ENCODE measurements at places on chromosomes 1 and 21.

GRCh38 chr1:19476450-19477190, 8.7 kb downstream of the CAPZB start:
- no peak for DNase-seq

DNA sequence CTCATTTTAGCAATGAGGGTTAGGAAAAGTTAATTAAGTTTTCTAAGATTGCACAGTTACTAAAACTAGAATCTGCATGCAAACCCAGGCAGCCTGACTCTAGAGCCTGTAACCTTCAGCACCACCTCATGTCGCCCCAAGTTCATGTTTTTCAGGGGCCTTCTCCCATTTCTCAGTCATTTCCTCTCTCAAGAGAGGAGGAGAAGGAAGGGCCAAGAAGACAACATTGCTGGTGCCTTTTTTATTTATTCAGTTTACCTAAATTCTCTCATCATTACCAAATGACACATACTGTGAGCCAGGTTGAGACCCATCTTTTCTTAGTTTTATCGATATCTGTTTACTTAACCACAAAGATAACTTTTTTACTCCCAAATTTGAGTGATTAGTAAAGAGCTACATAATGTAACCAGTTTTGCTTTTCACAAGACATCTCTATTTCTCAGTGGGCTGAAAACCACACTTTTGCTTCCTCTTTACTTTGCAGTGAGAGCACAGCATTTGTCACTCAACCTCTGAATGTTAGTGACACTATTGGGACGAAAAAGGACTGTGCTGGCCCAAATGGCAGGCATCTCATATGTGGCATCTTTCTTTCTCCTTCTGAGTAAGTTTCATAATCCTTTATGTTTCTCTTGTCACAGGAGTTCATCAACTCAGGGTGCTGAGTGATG, at the start of gene CD101:
TSS of gene CD101 (plus strand) at position 507 of the 674 bp plus-strand sequence. CDS start at position 565, 58 bp downstream.
- no peak for DNase-seq

- DNase-seq = no peak
Observed at GRCh38 chr1:17673329-17674072, 81.6 kb upstream of the ACTL8 start.

DNA sequence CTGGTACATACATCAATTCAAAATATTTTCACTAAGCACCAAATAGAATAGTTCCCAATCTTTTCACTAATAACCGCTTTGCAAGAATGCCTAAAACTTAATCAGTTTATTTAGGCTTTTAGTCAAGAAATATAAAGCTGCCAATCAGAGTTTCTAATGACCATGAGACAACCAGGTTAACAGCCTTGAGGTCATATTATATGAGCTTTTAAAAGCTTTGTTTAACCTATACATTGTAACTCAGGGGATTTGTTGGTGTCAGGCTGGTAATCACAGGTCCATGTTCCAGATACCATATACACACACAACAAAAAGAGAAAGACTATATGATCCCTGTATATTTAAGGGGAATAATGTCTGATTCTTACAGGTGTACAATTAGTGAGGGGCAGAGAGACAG, 246.2 kb upstream of the ADGRL2 start:
- no peak for DNase-seq

DNA sequence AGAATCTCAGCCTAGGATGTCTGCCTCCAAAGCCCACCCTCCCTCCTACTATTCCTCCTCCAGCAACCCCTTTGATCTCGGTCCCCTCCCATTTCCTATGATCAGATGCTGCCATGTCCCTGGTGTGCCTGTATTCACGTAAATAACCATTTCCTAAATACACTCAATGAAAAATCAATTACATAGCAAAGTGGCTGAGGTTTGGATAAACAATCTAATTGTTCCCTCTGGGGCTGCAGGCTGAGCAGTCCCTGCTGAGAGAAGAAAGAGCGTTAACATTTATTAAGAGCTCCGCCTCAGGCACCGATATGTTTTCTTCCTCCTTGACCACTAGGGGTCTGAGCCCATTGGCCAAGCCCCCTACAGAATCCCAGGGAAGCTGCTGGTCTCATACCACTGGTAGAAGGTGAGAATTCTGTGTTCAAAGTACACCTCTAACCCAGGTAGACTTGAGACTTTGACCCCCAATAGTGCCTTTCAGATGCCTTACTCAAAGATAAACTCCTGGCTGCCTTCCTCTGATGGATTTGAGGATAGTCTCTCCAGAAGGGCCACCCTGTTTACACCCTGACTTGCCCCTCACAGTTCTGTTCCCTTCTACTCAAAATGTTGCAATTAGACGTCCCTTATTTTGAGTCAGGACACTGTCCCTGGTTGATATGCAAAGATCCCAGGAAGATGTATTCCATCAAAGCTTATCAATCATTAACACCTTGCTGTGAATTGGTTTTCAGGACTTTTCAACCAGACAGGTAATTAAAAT, 33.9 kb upstream of the CAMK1G start:
- no peak for DNase-seq

DNA sequence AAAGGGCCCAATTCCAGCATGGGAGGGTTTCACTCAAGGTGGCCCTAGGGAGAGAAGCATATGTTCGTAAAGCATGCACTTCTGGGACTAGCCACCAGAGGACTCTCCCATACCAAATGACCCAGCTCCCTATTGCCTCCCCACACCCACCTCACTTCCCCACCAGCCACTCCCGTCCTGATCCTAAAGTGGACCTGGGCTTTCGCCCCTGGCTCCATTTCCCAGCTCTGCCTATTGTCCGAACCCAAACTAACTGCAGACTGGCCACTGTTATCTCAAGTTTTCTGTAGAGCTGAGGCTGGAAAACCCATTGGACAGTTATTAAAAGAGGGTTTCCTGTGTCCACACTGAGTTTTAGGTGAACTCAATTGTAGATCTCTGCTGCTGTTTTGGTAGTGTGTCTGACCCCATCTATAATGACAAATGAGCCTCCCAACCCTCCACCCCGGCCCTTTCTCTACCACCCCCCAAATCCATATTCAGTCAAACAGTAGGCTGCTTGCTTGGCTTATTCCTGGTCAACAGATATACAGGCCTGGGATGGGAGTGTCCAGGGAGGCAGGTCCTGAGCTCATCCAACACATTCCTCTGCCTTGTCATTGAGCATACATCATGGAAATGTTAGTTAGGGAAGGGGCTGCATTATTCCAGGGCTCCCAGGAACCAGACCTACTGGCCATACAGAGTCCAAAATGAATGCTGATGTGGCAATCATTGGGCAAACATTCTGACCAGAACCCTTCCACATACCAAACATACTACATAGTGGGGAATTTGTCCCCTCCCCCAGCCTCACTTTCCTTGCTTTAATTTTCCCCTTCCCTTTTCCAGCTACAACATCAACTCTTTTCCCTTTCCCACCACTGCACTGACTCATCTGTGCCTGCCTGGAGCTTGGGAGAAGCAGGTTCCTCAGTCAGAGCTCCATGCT, 59.2 kb downstream of the ABCA4 start:
- peak; percentile 50 for DNase-seq

- no peak for DNase-seq
Observed at GRCh38 chr1:216832192-216832591, 109.0 kb upstream of the ESRRG start.

DNA sequence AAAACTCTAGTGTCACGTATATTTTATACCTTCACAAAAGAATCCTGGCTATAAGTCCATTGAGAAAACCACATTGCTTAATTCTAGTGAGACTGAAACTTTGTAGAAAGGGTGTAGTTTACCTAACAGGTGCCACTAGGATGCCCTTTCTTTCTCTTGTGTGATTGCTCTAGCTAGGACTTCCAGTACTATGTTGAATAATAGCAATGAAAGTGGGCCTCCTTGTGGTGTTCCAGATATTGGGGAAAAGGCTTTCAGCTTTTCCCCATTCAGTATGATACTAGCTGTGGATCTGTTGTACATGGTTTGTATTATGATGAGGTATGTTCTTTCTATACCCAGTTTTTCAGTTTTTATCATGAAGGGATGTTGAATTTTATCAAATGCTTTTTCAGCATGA, 39.7 kb upstream of the CHODL start:
- no peak for DNase-seq

GRCh38 chr21:16563116-16563515, 833.3 kb downstream of the USP25 start:
- no peak for DNase-seq

- no peak for DNase-seq
Observed at GRCh38 chr1:109160071-109160840, 46.3 kb downstream of the ELAPOR1 start.

DNA sequence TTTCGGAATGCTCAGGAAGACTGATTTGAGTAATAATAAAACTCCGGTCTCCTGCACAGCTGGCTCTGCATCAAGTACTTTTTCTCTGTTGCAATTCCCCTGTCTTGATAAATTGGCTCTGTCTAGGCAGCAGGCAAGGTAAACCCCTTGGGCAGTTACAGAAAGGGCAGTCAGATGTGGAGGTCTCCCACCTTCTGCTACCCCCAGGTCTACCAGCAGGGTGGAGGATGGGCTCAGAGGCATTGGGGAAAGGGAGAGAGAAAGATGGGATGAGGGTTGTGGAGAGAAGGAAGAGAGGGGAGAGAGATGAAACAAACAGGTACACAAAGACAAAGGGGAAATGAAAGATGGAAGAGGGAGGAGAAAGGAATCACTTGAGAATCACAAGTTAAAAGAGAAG, 156.8 kb downstream of the MIS18A start:
- no peak for DNase-seq

GRCh38 chr1:25210728-25211127, 21.6 kb downstream of the SYF2 start:
- DNase-seq = no peak

GRCh38 chr1:5734414-5734813, 257.8 kb downstream of the NPHP4 start:
- DNase-seq = no peak

- no peak for DNase-seq
Observed at GRCh38 chr1:25342846-25343245, 4.7 kb downstream of the TMEM50A start.

- peak; percentile 76 for DNase-seq
Observed at GRCh38 chr1:21573971-21574465, 64.8 kb downstream of the ALPL start.
